Right cardiac atrium (tissue), 5 donors: ENCODE measurements at places on chromosomes 6 and 20. TPM values are rescaled to one million over a fixed set of nuclear protein-coding genes. Genes with fewer than 3 reads are reported as not detected.

HSPA1L gene
- polyA plus RNA-seq: 2.0 TPM

RSPO4 gene
- polyA plus RNA-seq: 0.25 TPM

SLC44A4 gene
- 0.05 TPM for polyA plus RNA-seq

DEF6 gene
- 1.3 TPM for polyA plus RNA-seq

PRSS35 gene
- polyA plus RNA-seq: 9.3 TPM

PCMTD2 gene
- 44.1 TPM for polyA plus RNA-seq

STAU1 gene
- 33.2 TPM for polyA plus RNA-seq

PKIB gene
- polyA plus RNA-seq: 0.25 TPM

BEND3 gene
- polyA plus RNA-seq: 0.36 TPM

ZNF311 gene
- polyA plus RNA-seq: 0.63 TPM

SSTR4 gene
- not detected for polyA plus RNA-seq

TREM1 gene
- polyA plus RNA-seq: 1.1 TPM
